ENCODE measurements at places on chromosomes 1 and 21. TPM values are rescaled to one million over a fixed set of nuclear protein-coding genes. Genes with fewer than 3 reads are reported as not detected.

DNA sequence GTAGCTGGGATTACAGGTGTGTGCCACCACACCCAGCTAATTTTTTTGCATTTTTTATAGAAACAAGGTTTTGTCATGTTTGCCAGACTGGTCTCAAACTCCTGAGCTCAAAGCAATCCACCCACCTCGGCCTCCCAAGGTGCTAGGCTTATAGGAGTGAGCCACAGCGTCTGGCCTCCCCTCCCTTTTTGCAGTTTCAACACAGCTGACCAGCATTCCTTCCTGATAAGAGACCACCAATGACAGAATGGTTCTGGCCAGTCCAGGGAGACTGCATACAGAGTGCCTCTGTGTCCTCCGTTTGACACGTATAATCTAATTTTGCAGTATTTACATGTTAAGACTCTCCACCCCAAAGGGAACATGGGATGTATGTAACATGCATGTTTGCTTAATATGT lies 46.4 kb upstream of the CACHD1 start:
- no peak for DNase-seq

DNA sequence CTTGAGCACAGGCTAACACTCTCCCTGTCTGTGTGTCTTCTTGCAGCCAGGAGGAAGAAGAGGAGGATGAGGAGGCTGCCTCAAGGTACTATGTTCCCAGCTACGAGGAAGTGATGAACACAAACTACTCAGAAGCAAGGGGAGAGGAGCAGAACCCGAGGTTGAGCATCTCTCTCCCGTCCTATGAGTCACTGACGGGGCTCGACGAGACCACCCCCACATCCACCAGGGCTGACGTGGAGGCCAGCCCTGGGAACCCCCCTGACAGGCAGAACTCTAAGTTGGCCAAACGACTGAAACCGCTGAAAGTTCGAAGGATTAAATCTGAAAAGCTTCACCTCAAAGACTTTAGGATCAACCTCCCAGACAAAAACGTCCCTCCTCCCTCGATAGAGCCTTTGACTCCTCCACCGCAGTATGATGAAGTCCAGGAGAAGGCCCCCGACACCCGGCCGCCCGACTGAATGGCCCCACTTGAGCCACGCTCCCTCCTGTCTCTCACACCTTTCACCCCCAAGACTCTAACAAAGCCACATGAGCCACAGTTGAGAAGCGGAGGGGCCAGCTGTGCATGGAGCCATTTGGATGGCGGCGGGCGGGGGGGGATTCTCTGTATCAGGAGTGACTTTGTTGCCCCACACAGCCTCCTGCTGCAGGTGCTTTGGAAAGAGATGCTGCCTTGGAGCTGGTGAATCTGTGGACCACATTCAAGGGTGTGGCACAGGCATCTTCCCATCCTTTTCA lies 27.6 kb upstream of the FHAD1 start:
- no peak for DNase-seq

GRCh38 chr1:214958486-214958885 lies 124.1 kb upstream of the KCNK2 start:
- no peak for DNase-seq

GRCh38 chr1:89069951-89070350 lies 4.9 kb upstream of the GBP1 start:
- DNase-seq, result no peak

GRCh38 chr21:38227401-38227800 lies 29.4 kb upstream of the KCNJ15 start:
- no peak for DNase-seq

- DNase-seq, result no peak
Measured at GRCh38 chr1:65729259-65729658, 63.4 kb upstream of the PDE4B start.

DNA sequence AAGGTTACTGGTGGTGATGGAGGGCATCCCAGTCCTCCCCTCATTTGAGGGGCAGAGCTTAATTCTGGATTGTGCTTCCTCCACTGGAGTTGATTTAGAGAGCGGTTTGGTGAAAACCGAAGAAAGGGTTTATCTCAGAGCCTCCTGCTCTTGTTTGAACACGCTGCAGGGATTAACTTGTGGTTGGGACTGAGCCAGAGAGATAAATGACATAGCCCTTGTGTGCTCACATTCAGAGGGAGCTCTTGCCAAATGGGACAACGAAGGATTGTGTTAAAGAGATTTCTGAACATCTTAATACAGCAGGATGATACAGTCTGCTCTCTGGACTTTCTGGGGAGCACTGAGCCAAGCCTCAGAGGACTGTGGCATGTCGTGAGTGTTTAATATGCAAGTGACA lies 308.2 kb downstream of the DISC1 start:
- no peak for DNase-seq

DNA sequence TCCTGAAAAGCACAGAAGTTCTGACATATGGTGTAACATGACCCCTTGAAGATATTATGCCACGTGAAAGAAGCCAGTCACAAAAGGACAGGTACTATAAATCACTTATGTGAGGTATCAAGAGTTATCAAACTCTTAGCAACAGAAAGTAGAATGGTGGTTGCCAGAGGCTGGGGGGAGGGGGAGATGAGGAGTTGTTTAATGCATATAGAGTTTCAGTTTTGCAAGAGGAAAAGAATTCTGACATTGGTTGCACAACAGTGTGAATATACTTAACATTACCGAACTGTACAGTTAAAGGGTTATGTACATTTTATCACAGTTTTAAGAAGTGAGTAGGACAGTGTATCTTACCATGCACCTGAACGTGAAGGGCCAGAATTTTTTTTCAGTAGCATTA lies 80.0 kb downstream of the USP25 start:
- DNase-seq, result peak; percentile 31

DNA sequence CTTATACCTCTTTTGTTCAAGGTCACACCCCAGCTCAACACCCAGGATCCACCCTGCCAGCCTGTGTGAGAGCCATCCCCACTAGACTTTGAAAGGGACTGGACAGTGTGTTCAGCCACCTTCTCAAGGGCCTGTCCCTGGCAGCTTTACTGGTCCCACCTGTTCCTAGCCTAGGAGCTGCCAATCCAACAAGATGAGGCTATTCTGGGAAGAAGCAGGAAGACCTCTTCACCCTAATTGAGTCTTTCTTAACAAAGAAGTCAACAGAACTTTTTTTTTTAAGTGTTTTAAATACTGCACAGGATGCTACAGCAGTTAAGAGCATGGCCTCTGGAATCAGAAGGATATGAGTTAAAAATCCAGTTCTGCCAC lies 95.8 kb upstream of the HOOK1 start:
- no peak for DNase-seq

DNA sequence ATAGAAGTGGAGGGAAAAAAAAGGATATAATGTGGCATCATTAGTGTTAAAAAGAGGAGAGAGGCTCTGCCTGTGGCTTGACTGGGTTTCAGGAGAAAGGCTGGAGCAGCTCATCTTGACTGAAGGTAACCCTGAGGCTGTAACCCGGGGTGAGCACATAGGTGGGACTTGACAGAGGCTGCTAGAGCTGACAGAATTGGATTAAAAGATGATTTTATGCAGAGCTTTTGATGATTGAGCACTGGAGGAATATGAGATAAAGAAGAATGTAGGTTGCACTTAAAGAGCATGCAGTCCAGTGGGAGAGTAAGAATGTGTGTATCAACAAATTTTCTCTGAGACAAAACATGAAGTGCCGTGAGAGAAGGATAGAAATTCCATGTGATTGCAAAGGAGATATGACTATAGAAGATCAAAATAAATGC lies 17.3 kb downstream of the LAMC1 start:
- no peak for DNase-seq

DNA sequence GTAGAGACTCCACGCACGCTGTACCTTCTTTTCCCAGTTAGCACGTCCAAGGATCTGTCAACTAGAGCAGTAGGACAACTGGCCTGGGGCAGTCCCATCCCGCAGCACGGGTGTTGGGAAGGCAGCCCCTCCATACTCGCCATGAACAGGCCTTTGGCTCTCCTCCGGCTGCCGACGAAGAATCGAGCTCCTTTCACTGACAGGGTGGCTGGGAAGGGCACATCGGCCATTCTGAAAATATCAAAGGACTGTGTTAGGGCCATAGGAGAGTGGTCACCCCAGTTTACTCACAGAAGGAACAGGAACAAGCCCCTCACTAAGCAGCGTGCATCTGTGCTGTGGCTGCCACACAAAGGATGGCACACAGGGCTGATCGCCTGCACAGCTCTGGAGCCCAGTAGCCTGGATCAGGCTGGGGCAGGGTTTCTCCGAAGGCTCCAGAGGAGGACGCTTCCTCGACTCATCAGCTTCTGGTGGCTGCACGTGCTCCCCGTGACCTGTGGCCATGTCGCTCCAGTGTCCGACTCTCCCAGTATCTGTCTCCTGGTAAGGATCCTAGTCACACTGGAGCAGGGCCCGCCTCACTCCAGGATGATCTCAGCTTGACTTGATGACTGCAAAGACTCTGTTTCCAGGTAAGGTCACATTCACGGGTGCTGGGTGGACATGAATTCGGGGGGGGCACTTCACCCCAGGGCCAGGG lies 8.9 kb downstream of the KRTAP10-1 start:
- DNase-seq, result no peak

MTR gene
- 35.9 TPM for total RNA-seq

GRCh38 chr1:215507119-215507518 lies 60.0 kb upstream of the KCTD3 start:
- no peak for DNase-seq

DNA sequence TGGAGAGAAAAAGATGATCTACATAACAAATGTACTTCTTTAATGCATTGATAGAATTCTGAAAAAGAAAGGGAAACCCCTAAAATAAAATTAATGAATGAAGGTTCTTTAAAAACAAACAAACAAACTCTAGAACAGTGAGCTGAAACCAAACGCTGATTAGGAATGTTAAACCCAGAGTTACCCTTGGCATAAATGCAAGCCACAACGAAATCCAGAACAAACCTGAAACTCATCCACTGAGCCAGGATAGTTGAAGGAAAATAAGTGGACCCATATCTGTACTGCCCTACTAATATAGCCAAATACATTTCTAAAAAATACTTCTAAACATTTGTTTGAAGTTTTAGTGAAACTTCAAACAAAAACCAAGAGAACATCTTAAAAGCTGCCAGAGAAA lies 505.3 kb downstream of the TTLL7 start:
- DNase-seq, result no peak

- no peak for DNase-seq
Measured at GRCh38 chr1:230086151-230086550, 19.1 kb downstream of the GALNT2 start.

DNA sequence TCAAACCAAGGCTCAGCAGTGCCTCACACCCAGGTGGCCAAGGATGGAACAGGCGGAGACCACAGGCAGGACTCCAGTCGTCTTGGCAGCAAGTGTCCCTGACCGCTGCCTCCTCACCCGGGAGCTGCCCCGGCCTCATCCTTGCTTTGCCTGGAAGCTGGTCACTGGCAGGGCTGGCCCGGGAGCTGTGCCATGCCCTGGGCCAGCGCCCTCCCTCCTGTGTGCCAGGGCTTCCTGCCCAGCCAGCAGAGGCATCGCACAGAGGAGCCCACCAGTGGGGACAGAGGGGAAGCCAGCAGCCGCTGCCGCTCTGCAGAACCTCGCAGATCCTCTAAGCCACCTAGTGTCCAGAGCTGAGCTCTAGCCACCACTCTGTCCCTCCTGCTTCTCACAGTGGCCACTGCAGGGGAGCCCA lies 7.8 kb downstream of the CASZ1 start:
- DNase-seq, result no peak

SPAG17 gene
- total RNA-seq, result 4.1 TPM

GUCA2B gene
- not detected for total RNA-seq

GRCh38 chr1:212355230-212355969 lies 59.3 kb downstream of the PACC1 start:
- DNase-seq, result no peak

BLACAT1 gene
- 0.55 TPM for total RNA-seq

TMPRSS2 gene
- total RNA-seq, result 137 TPM

DNA sequence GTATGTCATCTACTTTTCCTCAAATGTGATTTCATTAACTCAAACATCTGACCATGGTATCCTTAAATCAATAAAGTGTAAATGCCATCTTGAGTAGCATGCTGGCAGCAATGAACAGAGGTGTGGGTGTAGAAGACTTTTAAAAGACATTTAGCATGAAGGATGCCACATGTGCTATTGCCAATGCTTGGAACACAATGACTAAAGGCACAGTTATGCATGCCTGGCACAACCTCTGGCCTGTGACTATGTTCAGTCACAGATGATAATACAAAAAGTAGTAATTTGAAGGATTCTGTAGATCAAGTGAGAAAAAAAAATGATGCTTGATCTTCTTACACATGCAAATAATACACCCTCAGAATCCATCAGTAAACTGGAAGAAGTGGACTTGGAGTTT lies 938.9 kb upstream of the ADGRL4 start:
- DNase-seq, result no peak

- peak; percentile 51 for DNase-seq
Measured at GRCh38 chr1:221263831-221264767, 384.9 kb downstream of the HLX start.

KIAA0040 gene
- 42.9 TPM for total RNA-seq

DNA sequence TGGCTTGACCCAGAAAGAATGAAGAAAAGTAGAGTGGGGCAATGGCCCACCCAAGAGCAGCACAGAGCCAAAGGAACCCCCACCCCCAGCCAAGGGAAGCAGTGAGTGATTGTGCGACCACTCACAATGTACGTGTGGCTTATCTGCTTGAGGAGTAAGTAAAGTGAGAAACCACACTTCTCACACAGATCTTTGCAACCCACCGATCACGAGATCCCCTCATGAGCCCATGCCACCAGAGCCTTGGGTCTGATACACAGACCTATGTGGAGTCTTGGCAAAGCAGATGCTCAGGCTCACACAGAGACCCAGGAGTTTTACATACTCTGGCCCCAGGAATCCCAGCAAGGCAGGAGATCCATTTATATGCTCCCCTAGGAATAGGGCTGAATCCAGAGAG lies 14.0 kb upstream of the SLC9C2 start:
- no peak for DNase-seq

SLC1A7 gene
- total RNA-seq, result 1.2 TPM

- DNase-seq, result no peak
Measured at GRCh38 chr1:87963556-87963955, 634.9 kb downstream of the LMO4 start.

KCND3 gene
- 8.2 TPM for total RNA-seq

DNA sequence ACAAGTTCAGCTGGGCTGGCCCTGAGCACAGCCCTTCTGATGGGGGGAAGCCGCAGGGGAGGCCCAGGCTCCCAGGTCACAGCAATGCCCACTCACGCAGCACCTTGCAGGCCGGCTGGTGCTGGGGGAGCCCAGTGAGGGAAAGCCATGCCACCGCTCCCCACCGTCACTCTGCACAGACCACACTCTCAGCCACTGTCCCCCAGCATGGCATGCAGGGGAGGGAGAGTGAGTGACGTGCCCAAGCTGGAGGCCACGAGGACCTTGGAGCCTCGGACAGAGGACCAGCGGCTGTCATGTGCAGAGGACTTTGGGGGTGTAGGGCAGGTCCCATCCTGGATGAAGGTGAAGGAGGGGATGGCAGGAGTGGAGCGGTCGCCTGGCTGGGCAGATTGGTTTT lies 25.1 kb downstream of the SLC45A1 start:
- no peak for DNase-seq

All from left lung (tissue), 14 donors.